GOT3 (cell line): ENCODE measurements at places on chromosomes 16 and 17.

- DNase-seq: no peak
These were observed 32.6 kb downstream of the TMEM100 start for GRCh38 chr17:55690105-55690508.

DNA sequence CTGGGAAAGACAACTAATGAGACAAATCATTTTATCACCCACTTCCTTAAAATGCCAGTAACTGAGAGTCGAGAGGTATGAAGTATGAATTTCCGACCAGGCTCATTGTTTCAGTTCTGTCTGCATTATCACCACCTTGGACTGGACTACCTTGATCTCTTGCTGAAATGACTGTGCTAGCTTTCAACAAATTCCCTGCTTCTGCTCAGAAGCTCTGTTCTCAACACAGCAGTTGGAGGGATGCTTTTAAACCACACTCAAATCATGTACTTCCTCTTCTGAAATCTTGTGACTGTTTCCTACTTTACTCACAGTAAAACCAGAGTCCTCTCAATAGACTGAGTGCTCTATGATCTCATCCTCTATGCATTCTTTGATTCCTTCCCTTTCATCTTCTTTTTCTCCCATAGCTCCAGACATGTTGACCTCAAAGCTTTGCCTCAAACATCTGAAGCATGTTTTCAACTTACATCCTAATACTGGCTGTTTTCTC, 195.8 kb downstream of the KCNJ2 start:
- DNase-seq: no peak

DNA sequence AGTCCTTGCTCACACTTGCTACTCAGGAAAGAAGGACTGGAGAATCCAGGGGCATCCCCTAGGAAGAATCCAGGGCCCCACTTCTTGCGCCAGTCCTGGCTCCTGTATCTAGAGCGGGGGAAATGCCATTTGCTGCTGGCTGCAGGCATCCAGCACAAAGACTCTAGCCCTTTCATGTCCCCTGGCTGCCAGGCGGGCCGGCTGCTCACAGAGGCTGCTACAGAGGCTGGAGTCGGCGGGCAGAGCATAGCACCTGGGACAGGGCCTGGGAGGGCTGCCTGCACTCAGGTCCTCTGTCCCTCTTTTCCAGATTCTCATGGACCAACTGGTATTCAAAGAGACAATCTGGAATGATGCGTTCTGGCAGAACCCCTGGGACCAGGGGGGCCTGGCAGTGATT, 13.8 kb downstream of the SMIM5 start:
- no peak for DNase-seq

DNA sequence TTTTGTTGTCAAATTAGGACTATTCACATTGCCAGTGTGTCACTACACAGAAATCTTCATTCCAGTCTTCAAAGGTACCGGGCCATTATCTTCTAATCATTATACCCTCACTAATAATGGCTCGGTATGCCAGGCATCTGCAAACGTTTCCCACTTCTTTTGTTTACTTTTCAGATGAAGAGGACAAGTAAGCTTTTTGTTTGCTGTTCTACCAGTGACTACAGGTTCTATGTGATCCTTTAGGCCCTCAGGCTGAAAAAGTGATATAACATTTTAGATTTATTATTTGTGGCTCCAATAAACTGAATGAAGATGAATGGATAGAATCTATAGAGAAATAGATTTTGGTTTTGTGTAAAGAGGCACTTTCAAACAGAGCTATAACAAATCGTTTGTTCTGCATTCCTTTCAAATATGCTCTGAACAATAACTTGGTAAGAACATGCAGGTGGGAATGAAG, 403 bp upstream of the KRTAP3-1 start:
- DNase-seq: no peak

DNA sequence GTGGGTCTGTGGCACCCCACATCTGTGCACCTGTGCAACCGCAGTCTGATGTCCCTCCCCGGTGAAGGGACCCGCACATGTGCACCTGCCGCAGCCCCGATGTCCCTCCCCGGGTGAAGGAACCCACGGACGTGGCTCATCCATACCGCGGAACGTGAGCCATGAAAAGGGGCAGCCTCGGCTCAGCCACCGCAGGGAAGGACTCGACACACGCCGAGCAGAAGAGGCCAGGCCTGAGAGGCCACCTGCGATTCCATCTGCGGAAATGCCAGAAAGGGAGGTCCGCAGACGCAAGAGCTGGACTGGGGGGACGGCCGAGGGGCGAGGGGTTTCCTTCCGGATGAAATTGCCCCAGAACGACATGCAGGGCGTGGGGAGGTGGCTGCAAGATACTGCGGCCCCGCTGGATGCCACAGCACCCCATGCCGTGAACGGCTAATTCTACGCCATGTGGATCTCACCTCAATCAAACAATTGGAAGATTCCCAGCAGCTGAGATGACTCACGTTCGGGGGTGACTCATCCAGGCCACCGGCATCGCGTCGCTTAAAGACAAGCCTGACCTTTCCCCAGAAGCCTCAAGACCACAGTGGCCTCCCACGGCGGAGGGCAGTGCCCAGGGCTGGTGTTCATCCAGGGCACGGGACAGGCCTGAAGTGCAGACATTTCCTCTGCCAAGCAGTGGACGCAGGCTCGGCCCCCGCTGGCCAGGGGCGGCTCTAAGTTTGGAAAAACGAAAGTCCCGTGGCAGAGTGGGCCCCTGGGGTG, 21.0 kb downstream of the SOX8 start:
- DNase-seq: peak; percentile 54

- DNase-seq: no peak
These were observed 41.3 kb upstream of the RASD1 start for GRCh38 chr17:17537311-17538099.
